ENCODE measurements at places on chromosomes 4 and X.

DNA sequence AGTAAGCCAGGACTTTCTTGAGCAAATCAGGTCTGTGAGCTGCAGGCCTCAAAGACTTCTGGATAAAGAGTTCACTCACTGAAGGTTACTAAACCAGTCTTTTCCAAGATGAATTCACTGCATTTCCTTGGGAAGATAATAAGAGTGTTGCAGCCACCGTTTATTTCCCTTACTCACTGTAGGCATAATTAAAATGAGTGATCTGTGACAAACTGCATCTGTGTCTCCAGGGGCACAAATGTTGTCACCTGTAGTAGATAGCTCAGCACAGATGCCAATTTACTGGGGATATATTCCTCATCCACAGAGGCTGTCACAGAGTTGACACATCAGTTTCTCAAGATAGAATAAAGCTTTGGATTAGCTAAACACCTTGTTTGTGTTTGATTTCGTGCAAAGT is 580.2 kb downstream of the SPRY1 start:
- no peak for DNase-seq

- DNase-seq: no peak
Observed at GRCh38 chrX:31845003-31845402, 773.2 kb upstream of the FTHL17 start.

DNA sequence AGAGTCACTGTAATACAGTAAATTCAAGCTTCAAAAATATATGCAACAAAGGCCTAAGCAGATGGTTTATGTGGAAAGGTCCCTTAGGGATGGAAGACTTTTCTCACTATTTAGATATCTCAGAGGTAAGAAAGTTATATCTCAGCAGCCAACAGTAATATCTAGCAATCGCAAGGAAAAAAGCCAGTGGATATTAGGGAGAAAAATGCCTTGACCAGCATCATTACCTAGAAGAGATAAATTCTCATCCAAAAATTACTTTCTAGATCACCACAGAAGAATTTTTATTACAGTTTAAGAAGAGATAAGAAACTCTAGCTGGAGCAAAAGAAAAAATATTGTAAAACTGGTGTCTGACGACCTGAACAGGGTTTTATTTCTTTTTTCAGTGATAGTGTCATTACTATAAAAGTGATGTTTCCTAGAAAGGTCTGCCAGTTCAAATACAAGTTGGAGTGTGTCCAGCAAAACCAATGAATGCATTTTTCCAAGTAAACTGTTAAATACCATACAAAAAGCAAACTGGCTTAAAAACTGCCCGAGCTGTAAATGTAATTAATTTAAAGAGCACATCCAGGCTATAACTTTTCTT is 100.0 kb downstream of the ATP11C start:
- no peak for DNase-seq

- DNase-seq: peak; percentile 85
Observed at GRCh38 chrX:154308108-154308946, 12.7 kb downstream of the TKTL1 start.

- DNase-seq: no peak
Observed at GRCh38 chr4:102007959-102008425, 217.5 kb downstream of the BANK1 start.

GRCh38 chrX:64842492-64842891 is 133.8 kb downstream of the ZC4H2 start:
- DNase-seq: peak; percentile 5

GRCh38 chr4:101114936-101115372 is 232.4 kb downstream of the PPP3CA start:
- DNase-seq: no peak

- DNase-seq: no peak
Observed at GRCh38 chrX:149949743-149950436, 11.6 kb upstream of the EOLA2 start.

DNA sequence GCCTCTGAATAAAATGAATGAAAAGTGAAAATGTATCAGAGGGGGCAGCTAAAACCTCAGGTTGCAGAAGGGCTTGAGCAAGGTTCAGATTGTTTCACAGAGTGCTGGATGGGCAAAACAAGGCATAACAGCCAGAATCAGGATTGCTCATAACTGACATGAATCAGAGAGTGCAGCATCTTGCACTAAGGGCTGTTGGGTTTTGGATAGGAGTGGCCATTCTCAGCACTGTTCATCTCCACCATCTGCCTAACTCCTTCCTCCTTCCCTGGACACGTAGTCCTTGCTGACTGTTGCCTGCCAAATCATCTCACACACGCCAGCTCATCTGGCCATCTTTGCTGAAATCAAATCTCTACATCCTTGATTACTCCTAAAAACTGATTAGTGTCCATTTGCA is 75.3 kb upstream of the C1QTNF7 start:
- DNase-seq: no peak

DNA sequence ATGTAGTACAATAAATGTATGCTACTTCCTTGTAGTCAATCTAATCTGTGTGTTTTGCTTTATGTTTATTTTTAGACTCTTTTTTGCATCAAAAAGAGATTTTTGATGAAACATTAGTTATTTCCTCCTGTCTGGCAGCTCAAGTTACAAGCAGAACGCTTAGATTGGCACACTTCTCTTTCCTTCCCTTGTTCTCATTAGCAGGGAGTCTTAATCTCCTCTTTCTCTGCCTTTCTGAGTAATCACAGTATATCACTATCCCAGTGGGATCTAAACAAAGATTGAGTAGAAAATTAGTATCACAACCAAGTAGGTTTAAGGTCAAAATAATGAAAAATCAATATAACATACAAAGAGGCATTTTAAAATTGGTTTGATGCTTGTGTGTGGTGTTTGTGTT is 1192.6 kb downstream of the C4orf33 start:
- DNase-seq: no peak

Data from activated CD4-positive, alpha-beta T cell treated with anti-CD3 and anti-CD28 coated beads for 4 hours (primary cell).